CD8-positive, alpha-beta memory T cell (primary cell): ENCODE measurements at places on chromosomes 3 and 15.

GRCh38 chr3:143763564-143764162 is 84.6 kb downstream of the SLC9A9 start:
- DNase-seq, result no peak

DNA sequence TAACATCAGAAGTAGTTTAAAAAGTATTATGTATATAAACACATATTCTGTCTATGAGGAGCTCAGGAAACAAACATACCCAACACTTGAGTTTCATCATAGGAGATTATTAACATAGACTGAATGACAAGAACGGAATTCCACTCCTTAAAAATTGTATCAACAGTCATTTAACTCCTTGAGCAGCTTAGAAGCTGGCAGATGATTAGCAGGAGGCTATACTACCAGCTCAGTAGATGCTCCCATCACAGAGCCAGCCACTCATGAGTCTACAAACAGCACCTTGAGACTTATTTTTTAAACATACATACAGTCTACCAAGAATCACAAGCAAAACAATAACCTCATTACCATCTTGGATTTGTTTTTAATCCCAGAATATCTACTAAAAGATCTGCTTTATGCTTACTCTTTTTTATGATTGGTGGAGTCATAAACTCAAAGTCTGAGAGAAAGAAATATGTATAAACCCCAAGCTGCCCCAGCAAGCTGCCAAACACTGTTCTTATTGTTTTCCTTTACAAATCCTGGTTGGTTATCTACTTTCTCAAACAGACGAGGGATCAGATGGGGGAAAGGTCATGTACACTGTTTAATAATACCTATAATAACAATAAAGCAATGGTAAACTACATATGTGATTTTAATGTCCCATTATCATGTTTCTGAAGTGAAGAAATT is 59.5 kb downstream of the CBLB start:
- no peak for DNase-seq

- DNase-seq, result no peak
These were observed 75.0 kb downstream of the EDEM1 start for GRCh38 chr3:5262507-5262906.

DNA sequence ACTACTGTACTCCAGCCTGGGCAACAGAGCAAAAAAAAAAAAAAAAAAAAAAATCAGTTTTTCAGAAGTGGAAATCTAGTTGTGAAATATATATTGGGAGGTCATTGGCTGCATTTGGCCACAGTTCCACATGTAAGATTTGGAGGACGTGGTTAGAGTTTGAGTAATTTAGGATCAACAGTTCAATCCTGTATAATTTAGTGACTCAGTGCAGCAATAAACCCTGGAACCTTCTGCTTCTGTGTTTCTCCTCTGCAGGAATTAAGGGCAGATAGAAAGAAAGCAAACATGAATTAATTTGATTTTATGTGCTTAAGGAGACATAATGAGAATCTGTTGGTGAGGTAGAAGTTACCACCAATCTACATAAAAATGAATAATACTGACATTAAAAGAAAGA is 347.0 kb downstream of the PTPRG start:
- DNase-seq, result no peak

- DNase-seq, result no peak
These were observed 71.6 kb downstream of the SUMF1 start for GRCh38 chr3:4395448-4395847.

- DNase-seq, result no peak
These were observed 2.2 kb upstream of the MUC20 start for GRCh38 chr3:195718477-195718984.

- no peak for DNase-seq
These were observed 32.2 kb downstream of the NECTIN3 start for GRCh38 chr3:111103807-111104206.

DNA sequence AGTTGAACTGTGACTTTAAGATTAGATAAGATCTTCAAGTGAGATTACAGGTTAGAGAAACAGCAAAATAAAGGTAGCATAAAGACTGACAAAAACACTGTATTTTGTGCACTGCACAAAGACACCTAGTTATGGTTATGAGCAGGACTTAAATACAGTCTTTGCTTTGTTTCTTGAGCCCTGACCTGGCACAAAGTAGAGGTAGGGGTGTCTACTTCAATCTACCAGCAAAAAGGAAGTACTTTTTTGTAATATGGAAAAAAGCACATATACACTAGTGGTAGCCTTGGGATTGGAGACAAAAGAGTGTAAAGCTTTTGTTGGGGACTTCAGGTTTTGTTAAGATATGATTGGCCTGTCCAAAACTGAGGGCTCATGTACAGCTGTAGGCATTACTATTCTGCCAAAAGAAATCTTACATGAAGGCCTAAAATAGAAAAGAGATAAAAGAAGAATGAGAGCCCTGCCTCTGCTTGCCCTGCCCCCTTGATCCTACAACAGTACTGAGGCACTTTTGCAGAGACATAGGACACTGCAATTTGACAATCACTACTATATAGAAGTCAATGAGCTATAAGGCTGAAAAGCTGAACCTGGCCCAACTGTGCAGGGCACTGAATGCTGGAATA is 194.3 kb downstream of the CBLB start:
- no peak for DNase-seq

GRCh38 chr3:120450600-120451271 is at the start of gene FSTL1:
TSS of gene FSTL1 (minus strand) at chr3:120450992. CDS start at chr3:120450746, 246 bp downstream.
- no peak for DNase-seq

- peak; percentile 7 for DNase-seq
These were observed 62.5 kb upstream of the ANKRD28 start for GRCh38 chr3:15860014-15860934.

DNA sequence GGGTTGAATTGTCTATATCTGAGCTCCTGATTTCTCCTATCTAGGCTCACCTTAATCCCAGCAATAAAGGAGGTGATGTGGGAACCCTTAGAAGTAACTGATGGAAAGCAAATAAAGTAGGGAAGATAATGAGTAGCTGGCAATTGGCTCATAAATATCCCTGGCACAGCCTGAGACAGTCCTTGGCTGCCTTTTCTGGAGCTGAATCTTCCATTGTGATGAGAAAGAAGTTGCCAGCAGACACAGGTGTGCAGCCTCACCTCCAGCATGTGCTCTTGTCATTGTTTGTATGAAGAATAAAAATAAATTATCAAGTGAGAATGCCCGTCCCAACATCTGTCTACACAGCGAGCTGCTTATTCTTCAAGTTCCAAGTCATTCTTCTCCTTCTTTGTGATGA is 53.2 kb upstream of the RASGRP1 start:
- no peak for DNase-seq

GRCh38 chr15:83292317-83292716 is 7.9 kb upstream of the BNC1 start:
- DNase-seq, result no peak

DNA sequence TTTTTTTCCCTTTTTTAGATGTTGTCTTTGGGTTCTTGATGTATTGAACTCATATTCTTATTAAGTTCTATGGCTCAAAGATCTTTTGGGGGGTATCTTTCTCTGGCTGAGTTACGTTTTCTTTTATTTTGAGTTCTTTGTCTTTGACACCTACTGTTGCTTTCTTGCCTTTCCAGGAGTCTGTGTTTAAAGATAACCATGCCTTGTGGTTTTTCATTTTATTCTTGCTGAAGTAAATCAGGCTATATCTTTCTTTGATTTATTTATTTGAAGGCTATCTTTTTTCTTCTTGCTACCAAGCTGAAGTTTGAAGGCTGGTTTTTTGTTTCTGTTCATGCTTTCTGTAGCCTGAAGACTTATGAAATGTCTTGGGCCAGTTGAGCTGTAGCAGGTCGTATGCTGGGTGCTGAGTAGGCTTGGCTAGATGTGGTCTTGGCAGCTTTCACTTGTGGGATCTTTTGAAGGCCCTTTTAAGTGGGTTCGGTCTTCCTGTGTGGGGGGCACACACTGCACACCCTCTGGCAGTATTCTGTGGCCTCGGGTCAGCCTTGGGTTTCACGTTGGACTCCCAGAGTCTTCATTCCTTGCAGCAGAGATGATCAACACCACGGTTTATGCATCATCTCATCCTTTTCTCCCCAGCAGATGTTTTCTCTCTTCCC is 17.5 kb downstream of the SLCO3A1 start:
- no peak for DNase-seq

DNA sequence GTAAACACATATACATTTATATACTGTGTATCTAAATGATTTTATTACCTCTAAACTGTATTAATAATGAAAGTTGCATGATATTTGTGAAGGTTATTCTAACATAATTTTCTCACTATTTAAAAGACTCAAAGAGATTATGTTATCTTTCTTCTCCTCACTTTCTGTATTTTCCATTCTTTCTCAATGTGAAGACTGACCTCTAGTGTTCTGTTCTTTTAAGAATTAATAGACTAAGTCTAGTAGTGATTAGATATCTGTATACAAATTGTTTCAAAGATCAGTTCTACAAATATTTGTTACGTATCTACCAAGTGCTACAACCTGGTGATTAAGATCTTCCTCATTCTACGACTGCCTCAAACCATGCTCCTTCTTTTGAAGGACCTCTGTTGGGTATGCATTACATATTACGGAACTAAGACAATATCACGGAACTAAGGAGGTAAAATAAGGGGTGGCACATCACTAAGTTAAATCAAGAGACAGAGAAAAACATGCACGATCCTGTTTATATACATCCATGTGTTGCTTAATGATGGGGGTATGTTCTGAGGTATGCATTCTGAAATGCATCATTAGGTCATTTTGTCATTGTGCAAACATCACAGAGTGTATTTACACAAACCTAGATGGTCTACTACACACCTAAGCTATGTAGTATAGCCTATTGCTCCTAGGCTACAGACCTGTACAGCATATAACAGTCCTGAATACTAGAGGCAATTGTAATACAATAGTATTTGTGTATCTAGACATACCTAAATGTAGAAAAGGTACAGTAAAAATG is 161.5 kb upstream of the KBTBD8 start:
- no peak for DNase-seq

GRCh38 chr3:122998206-122998605 is 29.4 kb downstream of the SEMA5B start:
- DNase-seq, result no peak

- no peak for DNase-seq
These were observed 239.5 kb downstream of the GAP43 start for GRCh38 chr3:115862849-115863248.

GRCh38 chr3:10848261-10848660 is 32.2 kb downstream of the SLC6A11 start:
- no peak for DNase-seq

- DNase-seq, result no peak
These were observed 35.2 kb upstream of the SLC41A3 start for GRCh38 chr3:126119008-126119675.

GRCh38 chr15:85707519-85708338 is 87.0 kb downstream of the KLHL25 start:
- DNase-seq, result no peak

- no peak for DNase-seq
These were observed 311.8 kb downstream of the NTRK3 start for GRCh38 chr15:87944691-87945090.

DNA sequence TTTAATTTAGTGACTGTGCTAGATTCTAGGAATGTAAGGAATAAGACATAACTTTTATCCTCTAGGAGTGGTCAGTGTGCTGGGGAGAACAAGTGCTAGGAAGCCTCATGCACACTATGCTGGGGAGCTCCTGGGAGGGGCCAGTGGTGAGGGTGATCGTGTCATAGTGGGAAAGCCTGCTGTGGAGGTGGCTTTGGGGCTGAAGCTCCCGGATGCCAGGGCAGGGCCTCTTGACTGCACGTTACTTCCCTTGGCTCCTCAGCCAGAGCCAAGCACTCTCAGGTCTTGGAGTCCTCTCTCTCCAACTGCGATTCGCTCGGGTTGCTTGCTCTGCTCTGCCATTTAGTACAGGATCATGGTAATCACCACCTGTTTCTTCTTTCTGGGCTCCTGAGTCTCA is 33.6 kb downstream of the SQOR start:
- DNase-seq, result no peak
